Common myeloid progenitor, CD34-positive (primary cell): ENCODE measurements at places on chromosomes 6 and 20.

DNA sequence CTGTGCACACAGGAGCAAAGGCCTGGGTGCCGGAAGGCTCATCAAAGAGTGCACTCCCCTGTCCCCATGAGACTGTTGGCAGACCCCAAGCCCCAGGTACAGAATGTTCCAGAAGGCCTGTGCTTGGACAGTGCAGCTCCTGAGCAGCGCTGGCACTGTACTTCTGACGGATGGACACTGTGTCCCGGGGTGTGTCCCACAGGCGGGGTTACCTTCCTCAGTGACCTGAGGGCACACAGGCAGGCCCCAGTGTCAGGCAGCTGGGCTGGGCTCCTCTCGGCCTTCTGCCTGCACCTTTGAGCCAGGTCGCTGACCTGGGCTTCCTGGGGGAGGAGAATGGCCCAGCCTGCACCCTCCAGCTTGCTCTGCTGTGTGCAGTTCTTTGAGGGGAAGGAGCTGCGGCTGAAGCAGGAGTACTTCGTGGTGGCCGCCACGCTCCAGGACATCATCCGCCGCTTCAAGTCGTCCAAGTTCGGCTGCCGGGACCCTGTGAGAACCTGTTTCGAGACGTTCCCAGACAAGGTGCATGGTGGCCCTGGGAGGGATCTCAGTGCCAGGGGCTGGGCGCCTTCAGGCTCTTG lies 30.1 kb downstream of the PYGB start:
- no peak for DNase-seq

DNA sequence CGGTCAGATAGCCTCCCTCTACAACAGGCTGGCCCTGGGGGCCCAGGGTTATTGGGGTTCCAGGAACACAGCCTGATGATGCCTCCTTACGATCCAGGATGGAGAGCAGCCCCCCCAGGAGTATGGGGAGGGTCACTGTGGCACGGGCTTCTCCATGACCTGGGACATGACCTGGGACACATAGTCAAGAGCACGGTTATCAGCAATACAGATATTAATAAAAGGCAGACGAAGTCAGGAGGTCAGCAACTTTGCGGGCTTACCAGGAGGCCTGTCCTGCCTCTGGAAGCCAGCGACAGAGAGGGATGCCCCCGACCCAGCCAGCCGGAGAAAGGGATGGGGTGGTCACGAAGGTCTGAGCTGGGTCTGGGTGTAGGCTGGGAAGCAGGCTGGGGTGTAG lies 795 bp downstream of the MMP24OS start:
- DNase-seq = no peak

DNA sequence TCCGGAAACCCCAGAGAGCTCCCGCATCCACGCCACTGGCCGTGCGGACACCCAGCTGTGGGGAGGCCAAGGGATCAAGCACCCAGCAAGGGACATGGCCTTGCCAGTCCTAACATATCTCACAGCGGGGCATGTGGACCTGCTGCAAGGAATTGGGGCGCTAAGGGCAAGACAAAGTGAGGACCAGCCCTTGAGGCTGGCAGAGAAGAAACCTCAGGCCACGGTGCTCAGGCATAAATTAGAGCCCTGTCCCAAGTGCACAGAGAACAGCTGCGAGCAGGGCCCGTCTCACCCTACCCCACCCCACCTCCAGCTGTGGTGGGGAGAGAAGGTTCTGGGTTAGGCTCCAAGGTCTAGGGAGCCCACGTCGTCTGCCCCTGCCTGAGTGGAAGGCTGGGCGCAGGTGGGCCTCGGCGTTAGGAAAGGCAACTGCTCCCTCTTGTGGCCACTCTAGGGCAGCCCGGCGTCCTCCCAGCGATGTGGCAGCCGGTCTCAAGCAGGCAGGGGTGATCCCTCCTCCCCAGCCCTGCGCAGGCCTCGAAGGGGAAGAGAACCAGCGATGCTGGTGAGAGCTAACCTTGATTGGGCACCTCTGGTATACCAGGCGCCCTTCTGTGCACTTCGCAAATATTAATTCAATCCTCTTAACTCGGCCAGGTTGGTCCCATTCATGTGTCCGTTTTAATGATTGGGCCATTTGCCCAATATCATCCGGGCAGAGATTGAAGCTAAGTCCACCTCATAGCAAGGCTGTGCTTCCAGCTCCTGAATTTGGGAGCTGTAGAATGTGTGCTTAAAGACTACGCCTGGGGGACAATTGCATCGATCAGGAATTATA lies 235.8 kb downstream of the NFATC2 start:
- peak; percentile 72 for DNase-seq

- DNase-seq = no peak
Observed at GRCh38 chr6:41040101-41040939, 1.3 kb upstream of the UNC5CL start.

DNA sequence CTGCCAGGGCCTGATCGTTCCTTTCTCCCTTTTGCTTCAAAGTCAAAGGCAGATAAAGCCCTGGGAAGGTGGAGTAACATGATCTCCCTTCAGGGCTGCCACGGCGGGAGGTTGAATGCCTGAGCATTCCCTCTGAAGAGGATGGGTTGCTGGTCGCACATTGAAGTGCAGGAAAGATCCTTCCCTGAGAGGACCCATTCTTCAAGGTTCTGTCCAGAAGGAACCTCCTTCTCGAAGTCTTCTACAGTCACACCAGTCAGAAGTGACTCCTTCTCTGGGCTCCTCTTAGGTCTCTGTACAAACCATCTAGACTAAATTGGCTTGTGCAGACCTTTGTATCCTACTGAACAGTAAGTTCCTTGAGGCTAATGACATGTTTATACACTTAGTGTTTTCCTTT lies 192.6 kb upstream of the VGLL2 start:
- DNase-seq = no peak

- no peak for DNase-seq
Observed at GRCh38 chr20:25317351-25318075, 69.6 kb downstream of the PYGB start.

GRCh38 chr20:7490288-7490687 lies 450.0 kb downstream of the HAO1 start:
- DNase-seq = no peak

- no peak for DNase-seq
Observed at GRCh38 chr20:33093074-33093473, 13.6 kb downstream of the BPIFB4 start.

DNA sequence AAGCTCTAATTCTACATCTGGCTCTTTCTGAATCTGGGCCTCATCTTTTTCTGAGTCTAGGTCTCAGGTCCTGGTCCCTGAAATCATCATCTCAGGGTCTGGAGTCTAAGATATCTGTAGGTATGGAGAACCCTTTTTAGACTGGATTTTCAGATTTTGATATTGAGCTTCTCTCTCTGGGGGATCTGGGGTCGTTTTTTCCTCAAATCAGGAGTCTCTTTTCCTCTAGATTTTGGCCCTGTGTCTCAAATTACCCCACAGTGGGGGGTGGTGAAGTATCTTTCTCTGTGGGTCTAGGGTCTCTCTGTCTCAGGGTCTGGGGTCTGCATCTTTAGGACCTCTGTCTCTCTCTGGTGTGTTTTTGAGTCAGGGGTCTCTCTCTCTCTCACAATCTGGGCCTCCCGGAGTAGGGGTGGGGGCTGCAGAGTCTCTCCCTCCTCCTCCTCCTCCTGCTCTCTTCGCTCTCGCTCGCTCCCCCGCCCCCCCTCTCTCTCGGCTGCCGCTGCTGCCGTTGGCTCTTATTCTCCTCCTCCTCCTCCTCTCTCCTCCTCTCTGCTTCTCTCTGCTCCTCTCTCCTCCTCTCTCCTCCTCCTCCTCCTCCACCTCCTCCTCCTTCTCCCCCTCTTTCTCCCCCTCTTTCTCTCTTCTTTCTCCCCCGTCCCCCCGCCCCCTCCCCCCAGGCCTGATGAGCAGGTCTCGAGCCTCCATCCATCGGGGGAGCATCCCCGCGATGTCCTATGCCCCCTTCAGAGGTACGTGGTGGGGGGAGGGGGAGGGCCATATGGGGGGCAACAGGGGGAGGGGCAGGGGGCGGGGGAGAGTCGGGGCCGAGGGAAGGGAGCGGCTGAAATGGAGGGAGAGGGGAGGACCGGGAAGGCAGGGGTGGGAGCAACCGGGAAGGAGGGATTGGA lies at the start of gene SYNGAP1:
Gene SYNGAP1 (plus strand): TSS at position 486 of the 911 bp plus-strand sequence. CDS start 200 bp downstream, at position 686.
- DNase-seq = no peak

- DNase-seq = no peak
Observed at GRCh38 chr20:1403624-1404023, 10.8 kb upstream of the FKBP1A start.

- no peak for DNase-seq
Observed at GRCh38 chr20:53829255-53829723, 235.7 kb upstream of the ZNF217 start.

GRCh38 chr6:1479095-1479494 lies 89.7 kb downstream of the FOXF2 start:
- DNase-seq = no peak

DNA sequence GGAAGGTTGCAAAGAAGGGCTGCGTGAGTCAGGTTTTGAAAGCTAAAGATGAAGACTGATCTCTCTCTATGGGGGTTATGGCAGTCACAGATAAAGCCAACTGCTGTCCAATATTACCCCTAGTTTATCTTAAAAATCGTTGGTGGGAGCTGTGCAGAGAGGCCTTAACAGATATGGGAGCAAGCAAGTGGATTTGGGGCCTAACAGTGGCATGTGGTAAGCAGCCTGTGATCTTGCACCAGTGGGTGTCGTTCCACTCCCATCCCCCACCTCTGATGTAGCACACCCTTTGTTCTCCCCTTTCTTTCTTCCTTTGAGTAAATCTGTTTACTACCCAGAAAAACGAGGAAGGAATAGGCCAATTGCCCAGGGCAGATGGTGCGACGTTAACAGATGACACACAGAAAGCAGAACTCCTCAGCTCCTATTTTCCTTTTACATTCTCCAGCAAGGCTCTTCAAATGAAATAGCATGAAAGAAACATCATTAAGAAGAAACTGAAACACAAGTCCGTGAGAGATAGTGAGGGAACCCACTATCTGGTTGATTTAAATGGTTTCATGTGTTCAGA lies 274.1 kb upstream of the CITED2 start:
- DNase-seq = no peak

DNA sequence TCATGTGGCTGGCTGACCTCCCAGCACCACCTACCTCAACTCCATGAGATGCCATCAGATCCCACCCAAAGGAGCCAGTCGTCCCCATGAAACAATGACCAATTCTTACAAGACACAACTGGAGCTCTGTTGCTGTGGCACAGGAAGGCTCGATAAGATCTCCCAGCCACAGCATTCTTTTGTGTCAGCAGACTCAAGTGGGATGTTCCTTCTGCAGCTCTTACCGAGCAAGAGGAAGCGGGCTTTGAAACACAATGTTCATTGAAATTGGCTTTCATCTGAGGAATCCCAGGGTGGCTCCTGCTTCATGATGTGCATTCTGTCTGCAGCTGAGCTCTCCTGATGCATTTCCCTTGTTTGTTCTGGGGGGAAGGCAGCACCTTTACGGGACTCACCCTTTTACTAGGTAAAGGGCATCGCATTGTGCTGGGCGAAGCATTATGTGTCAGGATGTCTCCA lies 222.0 kb upstream of the SGK1 start:
- peak; percentile 75 for DNase-seq

- no peak for DNase-seq
Observed at GRCh38 chr6:23590498-23591126, 535.4 kb upstream of the NRSN1 start.

GRCh38 chr20:59027741-59028320 lies 4.3 kb downstream of the ATP5F1E start:
- DNase-seq = no peak

GRCh38 chr6:15026832-15027231 lies 219.0 kb upstream of the JARID2 start:
- no peak for DNase-seq

GRCh38 chr20:58718729-58719128 lies 26.1 kb downstream of the NPEPL1 start:
- DNase-seq = no peak

DNA sequence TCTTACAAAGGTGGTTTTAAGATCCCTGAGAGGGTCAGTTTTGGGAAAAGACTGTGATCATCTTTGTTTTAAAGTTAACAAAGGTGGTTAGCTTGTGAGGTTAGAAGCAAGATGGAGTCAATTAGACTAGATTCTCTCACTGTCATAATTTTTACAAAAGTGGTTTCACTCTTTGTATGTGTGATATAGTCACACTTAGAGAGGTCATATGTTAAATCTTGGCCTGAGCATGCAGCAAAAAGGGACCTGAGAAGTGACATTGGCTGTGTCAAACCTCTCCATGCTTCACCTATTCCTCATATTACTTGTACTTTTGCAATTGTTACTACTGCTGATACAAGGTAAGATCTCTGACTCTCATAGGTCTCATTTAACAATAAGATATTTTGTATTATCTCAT lies 368.0 kb downstream of the TBC1D32 start:
- no peak for DNase-seq

GRCh38 chr6:10441655-10442009 lies 26.8 kb upstream of the TFAP2A start:
- no peak for DNase-seq

GRCh38 chr6:36967301-36967700 lies 12.8 kb downstream of the PI16 start:
- no peak for DNase-seq

DNA sequence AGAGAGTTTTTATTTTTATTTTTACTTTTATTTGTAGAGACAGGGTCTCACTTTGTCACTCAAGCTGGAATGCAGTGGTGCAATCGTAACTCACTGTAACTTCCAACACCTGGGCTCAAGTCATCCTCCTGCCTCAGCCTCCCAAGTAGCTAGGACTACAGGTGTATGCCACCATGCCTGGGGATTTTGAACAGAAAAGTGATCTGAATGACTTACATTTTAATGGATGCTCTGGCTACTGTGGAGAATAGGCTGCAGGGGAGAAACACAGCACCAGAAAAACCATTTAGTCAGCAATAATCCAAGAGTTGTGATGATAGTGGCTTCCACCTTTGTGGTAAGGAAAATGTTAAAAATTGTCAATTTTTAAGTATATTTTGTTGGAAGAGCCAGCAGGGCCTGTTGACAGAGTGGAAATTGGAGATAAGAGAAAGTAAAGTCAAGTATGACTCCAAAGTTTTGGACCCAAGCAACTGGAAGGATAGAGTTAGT lies 106.0 kb upstream of the LOC128125822 start:
- DNase-seq = no peak

DNA sequence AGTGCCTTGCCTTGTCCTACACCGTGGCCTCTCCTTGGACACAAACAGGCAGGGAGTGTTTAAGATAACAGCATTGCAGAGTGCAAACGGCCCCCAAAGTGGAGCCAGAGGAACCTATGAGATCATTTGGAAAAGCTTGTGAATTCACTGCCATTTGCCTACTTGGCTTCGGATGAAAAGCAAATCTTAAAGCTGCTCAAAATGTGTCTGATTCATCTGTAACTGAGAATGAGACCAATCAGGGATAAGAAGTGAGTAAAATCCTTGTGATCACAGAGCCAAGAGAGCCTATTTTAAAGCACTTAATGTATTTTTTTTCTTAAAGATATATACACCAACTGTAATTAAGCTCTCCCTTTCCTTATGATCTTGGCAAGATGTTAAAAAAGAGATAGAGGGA lies 65.7 kb upstream of the BACH2 start:
- no peak for DNase-seq

- DNase-seq = peak; percentile 88
Observed at GRCh38 chr20:431012-431904, 23.2 kb downstream of the RBCK1 start.

GRCh38 chr20:11352041-11352440 lies 565.7 kb upstream of the BTBD3 start:
- no peak for DNase-seq
